CD4-positive, alpha-beta T cell treated with Interleukin-2 at 100 ng/mL for 4 hours (primary cell): ENCODE measurements at places on chromosomes 5 and 9.

DNA sequence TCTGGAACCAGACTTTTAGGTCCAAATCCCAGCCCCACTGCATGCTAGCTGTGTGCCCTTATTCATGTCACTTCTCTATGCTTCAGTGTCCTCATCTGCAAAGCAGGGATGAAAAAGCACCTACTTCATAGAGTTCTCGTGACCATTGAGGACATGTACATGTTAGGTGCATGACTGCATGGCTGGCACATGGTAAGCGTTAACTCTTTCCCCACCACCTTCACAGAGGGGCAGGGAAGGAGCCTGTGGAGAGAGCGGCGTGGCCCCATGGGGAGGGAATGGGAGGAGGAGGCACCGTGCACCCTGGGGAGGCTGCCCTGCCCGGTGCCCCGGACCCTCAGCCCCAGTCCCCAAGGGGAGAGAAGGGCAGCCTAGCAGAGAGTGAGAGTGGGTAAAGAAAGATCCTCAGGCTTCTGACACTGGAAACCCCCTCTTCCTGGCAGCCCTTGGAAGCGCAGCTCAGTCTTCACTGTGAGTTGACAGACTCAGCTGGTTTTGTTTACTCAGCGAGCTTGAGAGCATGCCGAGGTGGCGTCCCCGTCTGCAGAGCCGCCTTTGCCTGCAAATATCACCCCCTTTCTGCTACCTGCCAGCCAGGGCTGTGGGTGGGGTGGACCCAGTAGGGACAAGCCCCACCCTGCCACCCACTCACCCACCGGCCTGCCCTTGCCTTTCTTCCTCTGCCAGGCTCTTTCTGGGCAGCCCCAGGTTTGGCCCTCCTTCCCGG, 10.6 kb upstream of the ANGPTL2 start:
- no peak for DNase-seq

- no peak for DNase-seq
Observed at GRCh38 chr9:134335061-134335460, 8.8 kb downstream of the RXRA start.

GRCh38 chr5:138752951-138753793, at the start of gene CTNNA1:
CTNNA1 (plus strand) TSS chr5:138753425; CDS start chr5:138781925, 28,500 bp downstream.
- DNase-seq = peak; percentile 68

DNA sequence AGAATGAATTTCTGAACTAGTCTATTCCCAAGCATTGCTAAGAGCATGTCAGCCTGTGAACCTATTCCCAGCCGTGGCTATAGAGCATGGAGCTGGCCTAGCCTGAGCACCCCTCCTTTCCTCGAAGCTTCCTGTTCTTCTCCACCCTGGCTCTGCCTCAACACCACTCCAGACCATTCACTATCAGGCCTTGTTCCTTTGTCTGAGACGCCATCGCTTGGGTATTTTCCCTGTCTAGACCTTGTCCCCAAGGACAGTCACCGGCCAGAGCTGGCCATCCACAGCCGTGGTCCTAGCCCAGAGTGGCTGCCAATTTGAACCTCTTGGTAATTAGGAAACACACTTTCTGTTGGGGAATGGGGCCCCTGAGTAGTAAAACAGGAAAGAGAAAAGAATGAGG, 105.8 kb downstream of the LIFR start:
- DNase-seq = no peak

DNA sequence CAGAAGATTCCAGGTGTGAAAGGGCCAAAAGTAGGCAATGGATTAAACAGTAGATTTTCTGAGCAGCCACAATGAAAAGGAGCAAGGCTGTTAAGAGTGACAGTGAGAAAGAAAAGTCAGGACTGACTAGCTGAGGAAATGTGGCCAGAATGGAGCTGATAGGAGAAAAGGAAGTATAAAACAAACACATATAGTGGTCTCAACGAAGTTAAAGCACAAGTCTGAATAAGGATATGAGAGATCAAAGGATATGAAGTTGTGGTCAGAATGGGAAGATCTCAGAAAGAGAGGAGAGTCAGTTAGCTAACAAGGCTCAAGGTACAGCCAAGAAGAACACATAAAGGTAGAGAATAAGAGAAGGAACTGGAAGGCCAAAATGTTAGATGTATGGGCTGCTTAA, 39.9 kb downstream of the FNIP1 start:
- DNase-seq = no peak

DNA sequence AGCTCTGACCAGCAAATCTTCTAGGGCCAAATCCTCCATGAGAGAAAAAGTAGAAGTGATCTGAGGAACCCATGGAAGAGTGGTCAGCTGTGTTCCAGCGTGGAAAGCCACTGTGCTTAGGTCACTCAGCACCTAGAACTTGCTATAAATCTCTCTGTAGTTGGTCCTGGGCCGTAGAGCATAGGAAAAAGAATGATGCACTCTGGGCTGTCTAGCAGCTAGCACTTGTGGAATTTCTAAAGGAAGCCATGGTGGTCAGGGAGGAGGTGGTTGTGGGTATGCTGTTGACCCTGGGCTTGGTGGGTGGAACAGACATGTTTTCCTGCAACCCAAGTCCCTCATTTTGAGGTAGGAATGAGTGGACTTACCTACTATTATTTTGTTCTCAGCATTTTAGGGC, 48.1 kb downstream of the GGTA1 start:
- no peak for DNase-seq

DNA sequence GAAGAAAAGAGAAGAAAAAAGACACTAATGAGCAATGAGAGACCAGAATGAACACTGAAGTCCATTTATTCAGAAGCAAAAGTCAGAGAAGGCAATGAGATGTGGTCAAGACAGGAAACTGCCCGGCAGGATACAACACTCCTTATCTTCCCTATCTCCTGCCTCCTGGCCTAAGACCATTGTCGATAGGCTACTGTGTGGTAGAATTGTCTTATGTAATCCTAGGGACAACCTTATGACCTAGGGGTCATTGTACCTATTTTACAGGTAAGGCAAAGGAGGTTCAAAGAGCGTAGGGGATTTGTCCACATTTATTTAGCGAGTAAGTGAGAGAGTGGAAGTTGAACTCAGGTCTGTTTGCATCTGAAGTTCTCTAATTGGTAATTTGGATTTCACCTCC, 63.0 kb upstream of the PTPN3 start:
- DNase-seq = no peak

- DNase-seq = no peak
Observed at GRCh38 chr5:72478276-72478675, 28.9 kb downstream of the ZNF366 start.
